ENCODE measurements at places on chromosomes 3 and 15. TPM values are rescaled to one million over a fixed set of nuclear protein-coding genes. Genes with fewer than 3 reads are reported as not detected.

GRCh38 chr3:190695225-190695624, 167.3 kb downstream of the GMNC start:
- H3K4me1 ChIP-seq = no peaks in the 10 kb centered on the region
- H3K36me3 ChIP-seq = no peaks in the 10 kb centered on the region
- no peak for DNase-seq
- no peak overlapping the region for H3K27ac ChIP-seq

- no peaks in the 10 kb centered on the region for H3K4me1 ChIP-seq
- no peak overlapping the region for H3K4me3 ChIP-seq
- no peaks in the 10 kb centered on the region for H3K27me3 ChIP-seq
- no peak overlapping the region for H3K27ac ChIP-seq
Observed at GRCh38 chr3:133490468-133491351, 82.8 kb upstream of the CDV3 start.

DNA sequence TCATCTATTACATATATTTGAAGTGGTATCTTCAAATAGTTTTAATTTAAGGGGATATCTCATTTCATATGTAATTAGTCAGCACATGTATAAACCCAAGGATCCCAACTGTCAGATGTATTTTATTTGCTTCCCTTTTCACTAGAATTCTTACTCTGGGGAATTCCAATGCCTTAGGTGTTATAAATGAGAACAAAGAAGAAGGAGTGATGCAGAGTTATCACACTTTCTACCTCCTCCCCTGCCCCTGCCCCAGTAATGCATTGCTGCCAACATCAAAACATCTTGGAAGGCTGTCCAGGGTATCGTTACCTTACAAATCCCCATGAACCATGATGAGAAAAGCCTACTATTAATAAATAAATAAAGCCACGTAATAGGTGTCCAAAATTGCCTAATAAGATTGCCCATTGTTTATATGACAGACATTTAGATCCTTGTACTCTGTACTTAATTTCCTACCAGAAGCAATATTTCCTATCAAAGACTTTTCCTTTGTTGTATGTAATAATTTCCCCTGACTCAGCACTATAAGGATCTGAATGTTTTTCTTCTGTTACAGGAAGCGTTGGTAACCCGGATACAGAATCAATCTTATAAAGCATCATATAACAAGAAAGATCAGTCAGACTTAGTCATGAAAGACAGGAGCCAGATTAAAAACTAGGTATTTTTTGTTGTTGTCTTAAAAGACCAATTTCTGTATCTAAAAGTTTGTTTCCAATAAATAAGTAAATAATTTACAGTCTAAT, 38.8 kb downstream of the CBLB start:
- peak overlapping the region; percentile 57 for H3K27ac ChIP-seq
- H3K27me3 ChIP-seq = no peaks in the 10 kb centered on the region
- DNase-seq = no peak
- peaks cover 3% of the 10 kb centered on the region for H3K36me3 ChIP-seq
- H3K4me1 ChIP-seq = no peaks in the 10 kb centered on the region

SUSD5 gene
- total RNA-seq = 0.76 TPM

ACAN gene
- not detected for total RNA-seq

GNAT1 gene
- total RNA-seq = not detected

All from esophagus squamous epithelium (tissue), 5 donors.